Fibroblast of pulmonary artery (primary cell): ENCODE measurements at places on chromosomes 7 and 10.
A peak's percentile ranks its signal among the peaks of the same experiment; 100 is the strongest.

DNA sequence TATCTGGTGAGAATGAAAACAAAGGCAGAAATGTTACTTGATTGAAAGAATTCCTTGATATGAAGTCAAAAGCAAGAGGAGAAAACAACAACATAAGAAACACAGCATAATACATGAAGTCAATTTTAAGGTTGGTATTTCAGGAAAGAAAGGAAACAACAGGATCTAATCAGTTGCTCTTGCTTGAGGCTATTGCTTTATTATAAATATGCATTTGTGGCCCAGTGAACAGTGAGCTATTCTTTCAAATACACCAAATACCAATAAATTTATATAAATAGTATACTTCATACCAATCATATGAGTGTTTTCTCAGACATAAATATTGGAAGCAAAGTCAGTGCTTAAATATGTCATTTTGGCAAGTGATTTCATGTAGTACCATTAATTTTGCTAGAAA is 806.6 kb downstream of the NXPH1 start:
- no peak for DNase-seq

- no peak for DNase-seq
These were observed 130.8 kb downstream of the ELFN1 start for GRCh38 chr7:1800902-1801301.

- DNase-seq: peak; percentile 70
These were observed 13.7 kb downstream of the CALML3 start for GRCh38 chr10:5538446-5538845.

- DNase-seq: peak; percentile 86
These were observed 23.2 kb upstream of the ZNF32 start for GRCh38 chr10:43671659-43672531.

- DNase-seq: peak; percentile 5
These were observed 153.1 kb upstream of the UNC5B start for GRCh38 chr10:71059054-71059818.

DNA sequence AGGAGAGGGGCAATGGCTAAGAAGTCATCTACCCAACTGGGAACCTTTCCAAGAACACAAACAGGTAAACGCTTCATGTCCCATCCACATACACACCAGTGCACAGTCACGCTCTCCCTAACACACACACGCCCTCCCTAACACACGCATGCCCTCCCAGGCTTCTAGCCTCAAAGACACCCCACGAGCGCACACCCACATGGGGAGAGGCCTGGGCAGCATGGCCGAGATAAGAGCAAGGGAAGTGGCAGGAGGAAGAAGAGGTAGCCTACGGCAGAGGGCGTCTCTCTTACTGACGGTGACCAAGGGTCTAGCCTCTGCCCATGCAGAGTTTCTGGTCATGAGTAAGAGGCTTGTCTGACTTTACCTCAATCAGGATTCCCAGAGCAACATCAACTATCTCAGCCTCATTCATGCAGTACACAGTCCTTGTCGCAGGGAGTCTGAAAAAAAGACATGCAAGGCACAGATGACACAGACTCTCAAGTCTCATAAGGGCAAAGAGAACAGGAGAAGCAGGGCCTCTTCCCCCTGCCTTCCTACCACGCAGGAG is 3.1 kb downstream of the CYREN start:
- DNase-seq: no peak

DNA sequence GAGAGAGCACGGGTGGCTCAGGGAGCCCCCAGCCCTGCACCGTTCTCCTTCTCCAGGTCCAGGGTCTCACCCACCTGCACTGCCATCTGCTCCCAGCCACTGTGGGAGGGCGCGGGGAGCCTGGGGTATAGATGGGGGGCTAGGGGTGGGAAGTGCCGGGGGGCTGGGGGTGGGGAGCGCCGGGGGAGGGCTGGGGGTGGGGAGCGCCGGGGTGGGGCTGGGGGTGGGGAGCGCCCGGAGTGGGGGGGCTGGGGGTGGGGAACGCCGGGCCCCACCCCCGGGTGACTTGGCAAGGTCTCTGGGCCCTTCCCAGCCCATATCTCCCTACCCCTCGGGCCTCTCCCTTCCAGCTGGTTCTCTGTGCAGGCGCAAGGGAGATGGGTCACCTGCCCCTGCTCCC is at the start of gene GRIFIN:
Gene GRIFIN (minus strand): TSS at position 101 of the 400 bp plus-strand sequence. CDS start 15 bp downstream, at position 86.
- no peak for DNase-seq

GRCh38 chr10:24826009-24826408 is 102.3 kb upstream of the ARHGAP21 start:
- DNase-seq: peak; percentile 88

- DNase-seq: peak; percentile 89
These were observed 101.9 kb upstream of the PIP4K2A start for GRCh38 chr10:22816298-22816653.

DNA sequence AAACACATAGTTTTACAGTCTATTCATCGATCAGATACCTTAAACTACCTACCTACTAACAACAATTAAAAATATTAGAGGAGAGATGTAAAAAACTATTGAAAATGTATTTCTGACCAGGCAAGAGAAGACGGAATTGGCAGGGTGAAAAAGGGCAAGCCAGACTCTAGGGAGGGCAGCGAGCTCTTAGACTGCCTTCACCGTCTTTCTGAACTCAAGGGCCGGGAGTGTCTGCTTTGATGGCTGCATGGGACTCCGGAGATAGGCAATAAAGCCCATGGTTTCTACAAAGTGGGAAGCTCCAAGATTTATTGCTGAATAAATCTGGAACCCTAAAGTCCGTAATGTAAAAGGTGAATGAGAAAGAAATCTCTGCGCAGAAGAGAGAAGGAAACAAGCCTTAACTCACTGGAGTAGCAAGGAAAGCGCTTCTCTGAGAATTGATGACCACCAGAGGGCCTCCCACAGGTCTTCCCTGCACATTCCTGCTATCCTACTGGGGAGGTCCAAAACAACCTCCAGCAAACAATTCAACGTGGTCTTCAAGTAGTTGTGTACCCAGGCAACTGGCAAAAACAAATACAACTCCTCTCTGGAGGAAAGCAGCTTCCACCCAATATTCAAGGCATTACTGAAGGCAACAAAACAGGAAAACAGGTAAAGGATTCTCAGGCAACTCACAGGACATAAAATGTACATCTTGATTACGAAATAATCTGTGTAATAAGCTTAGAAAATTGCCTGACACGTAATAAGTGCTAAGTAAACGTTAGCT is 181.3 kb downstream of the SDK1 start:
- peak; percentile 78 for DNase-seq

- DNase-seq: no peak
These were observed 16.4 kb downstream of the ING3 start for GRCh38 chr7:120966961-120967360.

DNA sequence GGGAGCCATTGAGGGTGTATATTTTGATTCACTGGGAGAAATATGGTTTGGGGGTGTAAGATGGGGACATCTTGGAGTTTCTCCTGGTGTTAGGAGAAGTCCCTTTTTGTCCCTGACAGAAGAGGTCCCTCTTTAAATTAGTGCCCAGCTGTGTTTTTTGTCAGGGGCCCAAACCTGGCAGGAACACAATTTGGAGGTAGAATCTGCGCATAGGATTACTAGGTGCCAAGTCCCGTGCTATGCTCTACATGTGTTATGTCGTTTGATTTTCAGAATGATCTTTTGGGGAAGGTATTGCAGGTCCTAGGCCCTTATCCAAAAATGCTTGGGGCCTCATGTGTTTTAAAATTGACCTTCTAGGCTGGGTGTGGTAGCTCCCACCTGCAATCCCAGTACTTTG is 36.8 kb upstream of the HABP2 start:
- no peak for DNase-seq

DNA sequence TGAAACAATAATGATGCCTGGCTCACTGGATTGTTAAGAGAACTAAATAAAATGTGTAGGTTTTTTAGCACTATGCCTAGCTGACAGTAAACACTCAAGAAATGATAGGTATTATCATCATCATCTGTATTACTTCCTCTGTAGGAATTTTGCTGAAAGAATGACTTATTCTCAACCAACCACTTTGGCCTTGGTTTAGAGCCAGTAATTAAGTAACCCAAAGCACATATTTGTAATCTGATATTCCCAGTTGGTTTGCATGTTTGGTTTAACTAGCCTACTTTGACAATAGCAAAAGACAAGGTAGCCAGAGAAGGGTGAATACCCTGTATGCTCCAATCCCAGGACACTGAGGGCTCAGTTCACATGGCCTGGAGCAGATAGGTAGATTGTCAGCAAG is 34.4 kb downstream of the BCAP29 start:
- DNase-seq: peak; percentile 75

GRCh38 chr7:142414915-142415314 is 157.1 kb upstream of the PRSS58 start:
- DNase-seq: no peak

DNA sequence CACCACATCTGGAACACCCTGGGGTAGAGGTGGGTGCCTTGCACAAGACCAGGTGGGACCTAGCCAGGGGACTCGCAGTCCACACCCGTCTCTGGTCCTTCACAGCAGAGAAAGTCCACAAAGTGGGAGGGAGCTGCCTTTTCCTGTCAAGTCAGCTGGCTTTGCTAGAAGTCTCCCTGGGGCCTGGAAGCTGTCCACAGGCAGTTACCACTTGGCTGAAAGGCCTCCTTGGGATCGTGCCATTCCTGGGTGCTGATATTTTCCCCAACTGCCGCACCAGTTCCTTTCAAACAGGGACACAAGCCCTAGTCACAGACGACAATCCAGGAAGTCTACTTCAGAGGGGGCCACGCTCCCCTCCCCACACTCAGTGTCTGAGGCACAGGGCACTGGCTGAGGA is 75.4 kb downstream of the AFAP1L2 start:
- DNase-seq: no peak

DNA sequence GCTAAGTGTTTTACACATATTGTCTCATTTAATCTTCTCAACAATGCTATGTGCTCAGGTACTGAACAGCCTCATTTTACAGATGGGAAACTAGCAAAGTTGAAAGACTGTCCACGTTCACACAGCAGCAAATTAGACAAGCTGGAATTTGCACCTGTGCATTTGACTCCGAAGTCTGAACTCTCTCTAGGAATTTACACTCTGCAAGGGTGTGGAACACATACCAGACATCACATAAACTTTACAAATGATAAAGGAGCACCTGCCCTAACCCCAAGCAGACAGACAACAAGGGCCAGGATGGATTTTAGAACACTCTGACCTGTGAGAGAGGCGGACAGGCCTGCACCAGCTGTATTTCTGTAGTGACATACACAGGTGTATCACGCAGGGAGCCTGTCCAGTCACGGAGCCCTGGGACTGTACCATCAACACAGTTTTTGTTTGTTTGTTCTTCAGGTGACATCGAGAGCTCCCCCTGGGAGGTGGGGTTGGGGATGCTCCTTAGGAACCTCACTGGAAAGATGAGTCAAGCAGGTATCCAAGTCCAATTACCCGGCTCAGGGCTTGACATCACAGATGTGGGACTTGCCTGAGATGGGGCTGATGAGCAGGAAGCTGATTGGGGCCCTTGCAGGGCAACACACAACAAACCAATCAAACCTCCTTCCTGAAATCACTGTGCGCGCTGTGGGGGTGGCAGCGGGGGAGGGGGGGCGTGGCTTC is 31.0 kb downstream of the MKI67 start:
- no peak for DNase-seq

DNA sequence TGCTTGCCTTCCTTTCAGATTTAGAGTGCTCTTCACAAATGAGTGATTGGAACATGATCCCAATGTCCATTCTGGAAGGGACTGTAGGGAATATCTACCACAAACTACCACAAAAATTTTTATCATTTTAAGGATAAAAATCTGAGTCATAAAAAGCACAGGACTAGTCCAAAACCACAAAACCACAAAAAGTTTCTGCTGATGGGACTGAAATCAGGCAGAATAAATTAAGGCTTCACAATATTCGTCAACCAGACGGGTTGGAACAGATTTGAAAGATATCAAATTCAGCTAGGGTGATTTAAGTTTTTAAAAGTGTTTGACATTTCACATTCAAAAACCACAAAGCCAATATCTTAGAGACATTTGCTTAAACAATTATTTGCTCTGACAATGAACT is 100.1 kb upstream of the PTN start:
- DNase-seq: peak; percentile 50

DNA sequence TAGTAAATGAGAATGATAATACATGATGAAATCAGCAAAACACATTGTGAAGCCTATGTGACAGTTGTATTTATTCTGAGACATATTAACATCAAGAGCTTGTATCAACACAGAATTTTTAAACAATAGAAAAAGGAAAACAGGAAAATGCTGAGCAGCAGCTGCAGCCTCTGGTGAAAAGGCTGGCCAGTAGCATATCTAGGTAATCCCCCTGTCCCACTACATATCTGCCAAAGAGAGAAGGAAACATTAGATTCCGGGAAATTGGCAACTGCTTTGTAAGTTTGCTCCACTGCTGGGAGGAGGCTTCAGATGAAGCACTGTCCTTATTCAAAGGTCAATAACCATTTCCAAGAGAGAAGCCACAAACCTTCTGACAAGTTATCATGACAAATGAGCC is 89.4 kb downstream of the RALA start:
- no peak for DNase-seq

- DNase-seq: no peak
These were observed 1.3 kb upstream of the MUC12 start for GRCh38 chr7:100968031-100968430.
